ENCODE measurements at places on chromosomes 4 and X. TPM values are rescaled to one million over a fixed set of nuclear protein-coding genes. Genes with fewer than 3 reads are reported as not detected.

DNA sequence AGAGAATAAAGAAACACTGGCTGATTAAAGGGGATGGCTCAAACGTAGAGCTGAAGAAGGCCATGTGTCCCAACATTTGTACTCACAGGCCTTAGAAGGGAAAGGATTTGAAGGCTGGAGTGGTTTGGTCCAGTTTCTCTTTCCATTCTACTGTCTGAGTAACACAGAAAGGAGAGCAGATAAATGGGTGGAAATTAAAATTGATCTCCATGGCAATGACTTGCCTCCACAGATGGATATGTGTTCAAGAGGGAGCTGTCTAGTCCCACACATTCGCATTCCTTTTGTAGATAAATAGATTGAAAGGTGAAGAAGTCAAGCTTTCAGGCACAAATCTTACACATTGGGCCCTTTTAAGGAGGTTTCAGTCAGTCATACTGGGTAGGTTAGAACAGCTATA lies 74.6 kb downstream of the DOCK11 start:
- no peak overlapping the region for H3K27ac ChIP-seq
- no peaks in the 10 kb centered on the region for H3K27me3 ChIP-seq
- no peaks in the 10 kb centered on the region for H3K4me1 ChIP-seq

DNA sequence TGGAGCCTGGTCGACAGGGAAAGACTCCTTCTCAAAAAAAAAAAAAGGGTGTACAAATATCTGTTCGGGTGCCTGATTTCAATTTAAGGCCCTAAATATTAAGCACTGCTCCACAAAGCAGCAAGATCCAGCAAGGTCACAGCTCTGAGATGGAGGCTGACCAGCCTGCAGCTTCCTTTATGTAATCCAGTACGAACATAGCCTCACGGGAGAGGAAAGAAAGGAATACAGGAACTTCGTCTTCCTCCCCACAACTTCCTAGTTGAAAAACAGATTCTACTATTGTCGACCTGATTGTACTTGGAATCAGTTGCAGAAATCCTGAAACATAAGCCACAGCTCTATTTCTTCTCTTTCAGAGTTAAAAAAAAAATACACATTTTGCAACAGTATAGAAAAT lies 53.5 kb upstream of the TBC1D9 start:
- DNase-seq = no peak
- H3K36me3 ChIP-seq = no peaks in the 10 kb centered on the region
- no peak overlapping the region for H3K27ac ChIP-seq
- no peaks in the 10 kb centered on the region for H3K4me1 ChIP-seq
- H3K4me3 ChIP-seq = no peak overlapping the region

DNA sequence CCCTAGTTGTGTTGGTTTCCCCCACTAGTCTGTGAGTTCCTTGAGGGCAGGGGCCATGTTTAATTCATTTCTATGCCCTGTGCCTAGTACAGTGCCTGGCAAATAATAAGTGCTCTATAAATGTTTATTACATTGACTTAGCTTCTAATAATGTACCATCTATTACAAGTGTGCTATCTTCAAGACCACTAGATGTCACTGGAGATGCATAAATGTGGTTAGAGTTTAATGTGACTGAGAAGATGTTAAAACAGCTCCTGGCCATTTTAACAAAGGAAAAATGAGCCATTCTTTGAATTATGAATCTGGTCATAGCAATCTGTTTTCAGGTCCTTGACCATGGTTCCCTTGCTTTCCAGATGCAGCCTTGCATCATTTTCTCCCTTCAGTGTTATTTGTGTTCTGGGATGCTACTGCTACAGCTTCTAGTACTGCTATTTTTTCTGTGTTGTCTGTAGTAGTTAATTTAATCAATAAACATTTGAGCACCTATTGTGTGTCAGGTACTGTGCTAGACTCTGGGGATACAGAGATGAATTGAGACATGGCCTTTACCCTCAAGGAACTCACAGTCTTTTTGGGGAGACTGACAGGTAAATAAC lies 43.2 kb downstream of the SLC9A6 start:
- H3K27me3 ChIP-seq = no peaks in the 10 kb centered on the region
- no peak overlapping the region for H3K27ac ChIP-seq
- no peaks in the 10 kb centered on the region for H3K4me1 ChIP-seq

- H3K36me3 ChIP-seq = no peaks in the 10 kb centered on the region
- DNase-seq = no peak
- no peak overlapping the region for H3K27ac ChIP-seq
- no peak overlapping the region for H3K4me3 ChIP-seq
- H3K27me3 ChIP-seq = no peaks in the 10 kb centered on the region
Observed at GRCh38 chrX:15616531-15616930, 15.8 kb upstream of the ACE2 start.

- H3K4me1 ChIP-seq = no peaks in the 10 kb centered on the region
- DNase-seq = no peak
- H3K27ac ChIP-seq = no peak overlapping the region
- no peaks in the 10 kb centered on the region for H3K36me3 ChIP-seq
Observed at GRCh38 chrX:11135564-11136185, 24.5 kb downstream of the HCCS start.

- no peak overlapping the region for H3K27ac ChIP-seq
- no peaks in the 10 kb centered on the region for H3K27me3 ChIP-seq
- no peaks in the 10 kb centered on the region for H3K4me1 ChIP-seq
- H3K4me3 ChIP-seq = no peak overlapping the region
- DNase-seq = no peak
Observed at GRCh38 chr4:154417373-154417673, 74.3 kb downstream of the DCHS2 start.

- no peaks in the 10 kb centered on the region for H3K4me1 ChIP-seq
- no peaks in the 10 kb centered on the region for H3K27me3 ChIP-seq
- no peak for DNase-seq
Observed at GRCh38 chr4:163109967-163110366, 56.7 kb downstream of the NAF1 start.

GRCh38 chr4:91454111-91454510 lies 849.7 kb upstream of the GRID2 start:
- H3K4me3 ChIP-seq = no peak overlapping the region
- H3K27me3 ChIP-seq = no peaks in the 10 kb centered on the region
- H3K27ac ChIP-seq = no peak overlapping the region
- DNase-seq = no peak
- no peaks in the 10 kb centered on the region for H3K36me3 ChIP-seq

- no peak overlapping the region for H3K4me3 ChIP-seq
- no peaks in the 10 kb centered on the region for H3K36me3 ChIP-seq
- no peaks in the 10 kb centered on the region for H3K27me3 ChIP-seq
- no peaks in the 10 kb centered on the region for H3K4me1 ChIP-seq
Observed at GRCh38 chrX:131264053-131264452, 25.1 kb downstream of the IGSF1 start.

DNA sequence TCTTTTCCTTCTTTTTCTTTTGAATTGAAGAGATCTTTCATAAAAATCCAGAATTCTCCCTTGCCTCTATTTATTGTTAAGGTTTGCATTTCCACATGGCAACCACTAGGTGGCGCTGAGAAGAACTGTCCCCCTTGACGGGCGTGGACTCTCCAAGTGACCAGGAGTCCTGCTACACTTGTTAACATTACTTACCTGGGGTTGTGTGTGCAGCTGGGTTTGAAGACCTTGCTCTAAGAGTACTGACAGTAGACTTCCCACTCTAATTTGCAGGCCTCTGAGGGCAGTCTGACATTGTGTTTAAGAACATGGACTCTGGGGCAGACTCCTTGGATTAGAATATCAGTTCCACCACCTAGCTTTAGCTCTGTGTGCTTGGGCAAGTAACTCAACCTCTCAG lies 52.8 kb downstream of the GPRIN3 start:
- no peak overlapping the region for H3K4me3 ChIP-seq
- H3K27me3 ChIP-seq = no peaks in the 10 kb centered on the region
- H3K36me3 ChIP-seq = no peaks in the 10 kb centered on the region
- H3K4me1 ChIP-seq = peaks cover 16% of the 10 kb centered on the region
- no peak overlapping the region for H3K27ac ChIP-seq
- peak; percentile 45 for DNase-seq

GRCh38 chrX:123408821-123409737 lies 225.0 kb downstream of the GRIA3 start:
- H3K36me3 ChIP-seq = no peaks in the 10 kb centered on the region
- no peak overlapping the region for H3K4me3 ChIP-seq
- H3K4me1 ChIP-seq = no peaks in the 10 kb centered on the region

DNA sequence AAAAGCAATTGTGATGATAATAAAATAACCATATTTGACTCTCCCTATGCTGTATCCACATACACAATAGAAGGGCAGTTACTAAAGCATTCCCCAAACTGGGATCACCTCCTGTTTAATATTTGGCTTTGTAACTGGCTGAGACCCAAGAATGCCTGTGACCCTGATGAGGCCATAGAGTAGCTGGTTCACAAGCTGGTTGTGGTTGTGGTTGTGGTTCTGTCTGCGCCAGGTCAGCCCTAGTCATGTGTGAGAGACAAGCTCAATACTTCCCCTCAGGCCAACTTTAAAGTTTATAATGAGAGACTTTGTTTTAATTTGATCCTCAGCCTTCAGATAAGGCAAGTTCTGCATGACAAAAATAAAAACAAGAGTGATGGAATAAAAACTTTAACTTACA lies 209.9 kb downstream of the PARM1 start:
- H3K27me3 ChIP-seq = no peaks in the 10 kb centered on the region
- H3K27ac ChIP-seq = no peak overlapping the region
- H3K4me3 ChIP-seq = no peak overlapping the region
- no peak for DNase-seq
- H3K4me1 ChIP-seq = no peaks in the 10 kb centered on the region
- no peaks in the 10 kb centered on the region for H3K36me3 ChIP-seq

GRCh38 chrX:375181-376036 lies 11.3 kb downstream of the PPP2R3B start:
- no peak overlapping the region for H3K27ac ChIP-seq
- H3K27me3 ChIP-seq = peaks cover 8% of the 10 kb centered on the region
- H3K4me3 ChIP-seq = no peak overlapping the region
- DNase-seq = no peak
- H3K4me1 ChIP-seq = peaks cover 15% of the 10 kb centered on the region

- no peaks in the 10 kb centered on the region for H3K4me1 ChIP-seq
- no peaks in the 10 kb centered on the region for H3K27me3 ChIP-seq
- H3K36me3 ChIP-seq = no peaks in the 10 kb centered on the region
- H3K4me3 ChIP-seq = no peak overlapping the region
- no peak for DNase-seq
Observed at GRCh38 chr4:2024683-2025082, 15.9 kb upstream of the NELFA start.

DNA sequence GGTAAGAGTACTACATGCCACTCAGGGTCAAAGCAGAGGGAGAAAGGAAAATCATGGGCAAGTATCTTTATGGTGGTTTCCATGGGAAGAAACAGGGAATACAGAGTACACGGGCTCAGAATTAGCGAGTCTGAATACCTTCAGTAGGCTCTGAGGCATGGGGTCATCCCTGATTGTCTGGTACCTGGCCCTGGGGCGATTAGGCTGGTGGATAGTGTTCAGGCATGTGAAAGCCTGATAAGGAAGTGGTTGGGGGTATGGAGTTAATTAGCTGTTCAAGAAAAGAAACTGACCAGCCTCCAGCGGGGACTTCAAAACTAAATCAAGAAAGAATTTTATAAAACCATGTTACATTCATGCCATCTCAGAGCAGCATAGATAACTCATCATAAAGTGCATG lies 518.8 kb downstream of the RAB28 start:
- DNase-seq = no peak
- H3K27me3 ChIP-seq = no peaks in the 10 kb centered on the region
- H3K27ac ChIP-seq = no peak overlapping the region

DNA sequence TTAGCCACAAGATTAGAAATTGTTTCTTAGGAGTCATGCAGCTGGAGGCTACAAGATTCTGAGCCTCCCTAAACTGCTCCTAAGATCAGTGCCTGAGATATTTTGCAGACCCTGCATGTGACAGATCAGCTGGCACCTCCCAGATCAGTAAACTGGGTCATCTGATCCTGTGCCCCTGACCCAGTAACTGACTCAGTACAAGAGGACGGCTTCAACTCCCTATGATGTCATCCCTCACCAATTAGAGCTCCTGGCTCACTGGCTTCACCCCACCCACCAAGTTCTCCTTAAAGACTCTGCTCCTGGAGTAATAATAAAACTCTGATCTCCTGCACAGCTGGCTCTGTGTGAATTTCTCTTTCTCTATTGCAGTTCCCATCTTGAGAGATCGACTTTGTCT lies 45.4 kb upstream of the PNPLA4 start:
- H3K27ac ChIP-seq = no peak overlapping the region
- no peaks in the 10 kb centered on the region for H3K4me1 ChIP-seq
- no peak overlapping the region for H3K4me3 ChIP-seq
- no peak for DNase-seq

DNA sequence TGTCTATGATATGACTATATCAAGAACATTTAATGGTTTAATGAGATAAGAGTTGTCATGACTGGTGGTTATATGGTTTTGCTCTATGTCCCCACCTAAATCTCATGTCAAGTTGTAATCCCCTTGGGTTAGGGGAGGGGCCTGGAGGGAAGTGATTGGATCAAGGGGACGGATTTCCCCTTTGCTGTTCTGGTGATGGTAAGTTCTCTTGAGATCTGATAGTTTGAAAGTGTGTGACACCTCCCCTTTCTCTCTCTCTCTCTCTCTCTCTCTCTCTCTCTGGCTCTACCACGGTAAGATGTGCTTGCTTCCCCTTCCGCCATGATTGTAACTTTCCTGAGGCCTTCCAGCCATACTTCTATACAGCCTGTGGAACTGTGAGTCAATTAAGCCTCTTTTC lies 803.4 kb downstream of the TRIML1 start:
- H3K27ac ChIP-seq = no peak overlapping the region
- no peak overlapping the region for H3K4me3 ChIP-seq
- DNase-seq = no peak
- H3K36me3 ChIP-seq = no peaks in the 10 kb centered on the region
- no peaks in the 10 kb centered on the region for H3K27me3 ChIP-seq

GRCh38 chr4:60944060-60944459 lies 256.1 kb upstream of the ADGRL3 start:
- no peak for DNase-seq
- no peaks in the 10 kb centered on the region for H3K36me3 ChIP-seq
- H3K4me3 ChIP-seq = no peak overlapping the region
- no peaks in the 10 kb centered on the region for H3K4me1 ChIP-seq

The LANCL3 gene
- 0.03 TPM for total RNA-seq

The BEX4 gene
- total RNA-seq = 24.9 TPM

The RBM46 gene
- not detected for total RNA-seq

The SOWAHD gene
- 0.50 TPM for total RNA-seq

The RASGEF1B gene
- 11.5 TPM for total RNA-seq

The RAB33A gene
- total RNA-seq = 2.9 TPM

The LPAR4 gene
- not detected for total RNA-seq

The POLN gene
- total RNA-seq = 3.7 TPM

The TCEANC gene
- 12.5 TPM for total RNA-seq

The RNF128 gene
- total RNA-seq = not detected

The ZFP92 gene
- total RNA-seq = 1.5 TPM

All from naive thymus-derived CD4-positive, alpha-beta T cell (primary cell).